ENCODE measurements at places on chromosomes 5 and 9.

DNA sequence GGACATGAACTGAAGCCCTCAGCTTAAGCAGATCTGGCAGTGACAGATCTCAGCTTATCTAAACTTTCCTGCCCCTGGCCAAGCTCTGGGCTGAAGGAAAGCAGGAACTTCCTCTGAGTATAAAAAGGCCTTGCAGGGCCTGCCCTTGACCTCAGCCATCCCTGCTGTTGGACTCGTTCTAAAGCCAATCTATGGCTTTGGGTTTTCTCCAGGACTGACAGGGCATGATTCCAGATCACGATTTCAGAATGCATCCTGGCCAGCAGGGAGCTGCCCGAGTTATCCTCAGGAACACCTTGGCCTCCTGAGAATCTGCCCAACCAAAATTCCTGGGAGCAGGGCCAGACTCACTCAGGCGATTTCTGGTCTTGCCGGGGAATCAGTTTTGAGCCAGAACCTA lies 502.7 kb downstream of the TLE4 start:
- DNase-seq = no peak

DNA sequence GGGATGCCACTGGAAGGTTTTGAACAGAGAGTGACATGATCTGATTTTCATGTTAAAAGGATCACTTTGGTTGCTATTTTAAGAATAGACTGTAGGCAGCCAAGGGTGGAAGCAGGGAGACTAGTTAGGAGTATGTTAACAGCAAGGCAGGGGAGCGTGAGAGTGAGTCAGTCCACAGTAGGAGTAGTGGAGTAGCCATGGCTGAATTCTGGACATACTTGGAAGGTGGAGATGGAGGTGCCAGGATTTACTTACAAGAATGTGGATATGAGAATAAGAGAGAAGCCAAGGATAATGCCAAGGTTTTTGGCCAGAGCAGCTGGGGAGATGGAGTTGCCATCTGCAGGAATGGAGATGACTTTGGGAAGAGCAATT lies 118.8 kb downstream of the GALNT10 start:
- no peak for DNase-seq

GRCh38 chr9:105901514-105902109 lies 207.3 kb downstream of the TMEM38B start:
- peak; percentile 56 for DNase-seq

DNA sequence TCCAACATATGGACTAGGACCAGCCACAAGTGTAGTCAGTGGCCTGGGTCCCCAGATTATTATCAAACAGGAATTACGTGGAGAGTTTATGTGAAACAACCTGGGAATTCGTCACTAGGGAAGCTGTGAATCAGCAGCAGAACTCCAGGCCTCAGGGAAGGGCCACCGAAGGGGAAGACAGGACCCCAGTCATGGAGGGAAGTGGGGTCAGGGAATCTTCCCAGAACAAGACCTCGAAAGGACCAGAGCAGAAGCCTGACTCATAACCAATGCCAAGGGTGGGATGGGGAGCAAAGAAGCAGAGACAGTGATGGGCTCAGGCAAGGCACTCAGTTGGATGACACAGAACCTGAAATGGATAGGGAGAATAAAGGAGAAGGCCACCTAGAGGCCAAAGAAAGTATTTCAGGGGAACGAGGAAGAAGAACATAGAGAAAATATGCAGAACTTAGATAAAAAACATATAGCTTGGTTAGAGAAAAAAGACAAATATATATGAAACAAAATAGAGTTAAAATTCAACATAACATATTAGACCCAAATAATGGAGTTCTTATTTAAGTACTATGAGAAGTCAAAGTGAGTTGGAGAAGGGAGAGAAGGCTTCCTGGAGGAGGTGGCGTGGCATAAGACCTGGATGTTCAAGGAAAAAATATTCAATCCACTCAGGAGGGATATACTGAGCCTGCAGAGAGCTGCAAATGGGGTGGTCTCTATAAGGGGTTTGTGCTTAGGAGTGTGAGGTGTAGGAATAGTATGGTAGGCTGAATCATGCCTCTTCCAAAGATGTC lies 66.7 kb upstream of the CAST start:
- no peak for DNase-seq

- DNase-seq = no peak
Measured at GRCh38 chr5:69030358-69031062, 63.3 kb upstream of the SLC30A5 start.

- no peak for DNase-seq
Measured at GRCh38 chr5:168372356-168372946, 81.0 kb downstream of the WWC1 start.

DNA sequence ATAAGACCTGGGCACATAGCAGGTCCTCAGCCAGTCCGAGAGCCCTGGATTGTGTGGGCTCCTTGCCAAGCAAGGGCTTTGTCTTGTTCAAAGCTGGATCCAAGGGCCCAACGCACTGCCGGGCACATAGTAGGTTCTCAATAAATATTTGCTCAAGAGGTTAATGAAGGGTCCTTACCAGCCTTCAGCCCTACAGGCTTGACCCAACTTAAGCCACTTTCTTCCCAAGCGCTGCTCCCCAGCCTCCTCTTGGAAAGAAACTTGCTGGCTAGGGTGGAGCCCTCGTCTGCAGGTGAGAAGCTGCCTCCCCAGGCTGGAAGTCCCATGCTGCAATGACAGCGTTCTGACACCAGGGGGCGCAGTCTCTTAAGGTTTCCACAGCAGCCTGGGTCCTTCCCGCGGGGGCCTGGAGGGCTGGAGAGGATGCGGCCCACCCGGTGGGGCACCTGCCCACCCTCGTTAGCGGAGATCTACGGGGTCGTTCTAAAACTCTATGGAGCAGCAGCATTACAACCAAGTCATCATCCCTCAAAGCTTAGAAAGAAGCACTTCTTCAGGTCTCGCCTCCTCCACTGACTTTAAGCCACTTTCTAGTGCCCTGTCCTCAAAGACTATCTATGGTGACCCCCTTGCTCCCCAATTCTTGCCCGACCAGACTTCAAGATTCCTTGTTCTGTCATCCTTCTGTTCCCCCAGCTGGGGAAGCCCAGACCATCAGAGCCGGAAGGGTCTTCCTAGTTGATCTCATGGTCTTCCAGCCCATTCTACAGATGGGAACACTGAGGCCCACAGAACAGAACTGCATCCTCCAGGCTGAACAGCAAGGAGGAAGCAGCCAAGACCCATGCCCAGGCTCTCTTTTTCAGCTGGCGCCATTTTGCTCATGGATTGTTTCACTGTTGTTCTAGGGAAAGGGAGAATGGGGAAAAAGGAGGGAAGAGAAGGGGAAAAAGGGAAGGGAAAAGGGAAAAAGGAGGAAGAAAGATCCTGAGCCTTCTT lies 115.4 kb downstream of the LHX2 start:
- peak; percentile 75 for DNase-seq

DNA sequence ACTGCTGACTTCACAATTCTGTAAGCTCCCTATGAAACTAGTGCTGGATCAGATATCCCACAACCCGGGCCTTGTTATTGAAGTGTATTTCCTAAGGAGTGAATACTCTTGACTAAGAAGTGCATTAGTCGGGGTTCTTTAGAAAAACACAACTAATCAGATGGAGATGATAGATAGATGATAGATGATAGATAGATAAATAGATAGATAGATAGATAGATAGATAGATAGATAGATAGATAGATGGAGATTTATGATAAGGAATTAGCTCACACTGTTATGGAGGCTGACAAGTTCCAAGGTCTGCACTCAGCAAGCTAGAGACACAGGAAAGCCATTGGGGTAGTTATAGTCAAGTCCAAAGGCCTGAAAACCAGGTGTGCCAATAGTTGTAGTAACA lies 214.6 kb upstream of the COX7C start:
- no peak for DNase-seq

DNA sequence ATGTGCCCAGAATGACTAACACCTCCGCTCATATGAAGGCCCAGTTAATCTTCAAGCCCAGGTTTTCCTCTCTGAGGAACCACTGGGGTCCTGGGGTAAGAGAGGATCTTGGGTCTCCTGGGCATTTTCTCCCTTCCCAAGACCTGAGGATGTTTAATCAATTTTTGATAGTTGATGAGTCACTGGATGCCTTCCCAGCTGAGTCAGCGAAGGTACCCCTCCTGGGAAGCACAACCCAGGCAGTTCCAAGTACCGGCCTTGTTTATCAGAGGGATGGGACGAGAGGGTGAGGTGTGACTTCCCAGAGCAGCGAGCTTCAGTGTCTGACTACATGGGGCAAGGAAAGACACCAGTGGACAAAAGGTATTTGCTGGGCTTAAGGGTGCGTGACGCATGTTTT lies 119.6 kb upstream of the IL12B start:
- no peak for DNase-seq

DNA sequence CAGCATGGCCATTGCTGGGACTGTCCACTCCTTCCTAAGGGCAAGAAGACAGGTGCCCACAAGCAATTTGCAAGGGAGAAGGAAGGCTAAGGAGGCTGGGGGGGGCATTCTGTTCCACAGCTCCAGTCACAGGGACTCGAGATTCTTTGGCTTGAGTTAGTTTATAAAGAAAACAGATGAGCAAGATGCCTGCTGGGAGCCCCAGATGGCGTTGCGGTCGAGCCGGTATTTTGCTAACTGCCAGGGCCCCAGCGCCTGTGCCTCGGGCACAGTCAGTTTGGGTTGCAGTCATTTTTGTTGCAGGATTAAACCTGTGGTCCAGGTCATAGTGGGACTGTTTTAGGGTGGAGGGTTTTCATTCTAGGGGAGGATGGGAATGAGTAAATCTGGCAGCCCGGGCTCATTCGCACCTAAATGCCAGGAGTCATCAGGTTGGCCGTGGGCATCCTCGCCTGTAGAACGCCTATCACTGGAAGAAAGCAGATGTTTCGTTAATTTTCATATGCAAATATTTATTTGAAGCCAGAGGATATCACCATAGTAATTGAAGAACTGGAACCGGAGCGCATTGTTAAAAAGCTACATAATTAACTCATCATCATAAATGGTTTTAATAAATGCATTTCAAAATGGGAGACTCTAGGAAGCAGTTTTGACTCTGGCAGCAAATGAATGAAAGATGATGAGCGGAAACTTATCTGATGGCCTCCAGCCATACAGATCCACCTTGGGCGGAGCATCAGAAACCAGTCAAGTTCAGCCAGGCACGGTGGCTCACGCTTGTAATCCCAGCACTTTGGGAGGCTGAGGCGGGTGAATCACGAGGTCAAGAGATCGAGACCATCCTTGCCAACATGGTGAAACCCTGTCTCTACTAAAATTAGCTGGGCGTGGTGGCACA lies 87.1 kb upstream of the FCN2 start:
- no peak for DNase-seq

GRCh38 chr9:2872931-2873323 lies 29.0 kb upstream of the PUM3 start:
- DNase-seq = no peak

DNA sequence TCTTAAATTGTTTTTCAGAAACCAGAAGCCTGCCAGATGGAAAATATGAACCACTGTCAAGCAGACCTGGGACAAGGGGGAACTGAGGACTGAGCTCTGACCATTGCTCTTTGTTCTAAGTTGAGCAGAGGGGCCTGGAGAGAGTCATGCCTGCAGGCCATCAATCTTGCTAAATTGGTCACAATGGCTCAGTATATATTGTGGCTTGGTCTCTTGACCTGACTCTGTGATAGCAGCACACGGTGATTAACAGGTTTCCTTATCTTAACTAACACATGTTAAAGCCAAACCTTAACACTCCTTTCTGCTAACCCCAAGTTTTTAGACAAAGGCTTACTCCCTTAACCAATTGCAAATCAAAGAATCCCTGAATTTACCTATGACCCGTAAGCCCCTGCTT lies 1281.2 kb upstream of the NUDT12 start:
- no peak for DNase-seq

DNA sequence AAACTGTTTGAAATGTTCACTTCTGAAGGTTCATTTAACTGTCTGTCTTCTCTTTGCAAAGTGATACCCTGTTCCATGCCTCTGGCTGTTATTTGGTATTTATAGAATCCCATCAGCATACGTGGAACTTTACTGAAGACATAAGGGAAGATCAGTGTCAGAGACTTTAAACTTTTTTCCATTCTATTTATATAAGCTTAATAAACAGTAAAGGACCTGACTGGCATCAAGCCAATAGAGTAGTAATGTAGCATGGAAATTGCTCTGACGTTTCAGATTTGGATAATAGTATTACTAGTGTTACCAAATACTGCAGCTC lies 94.9 kb upstream of the MINAR2 start:
- DNase-seq = no peak

DNA sequence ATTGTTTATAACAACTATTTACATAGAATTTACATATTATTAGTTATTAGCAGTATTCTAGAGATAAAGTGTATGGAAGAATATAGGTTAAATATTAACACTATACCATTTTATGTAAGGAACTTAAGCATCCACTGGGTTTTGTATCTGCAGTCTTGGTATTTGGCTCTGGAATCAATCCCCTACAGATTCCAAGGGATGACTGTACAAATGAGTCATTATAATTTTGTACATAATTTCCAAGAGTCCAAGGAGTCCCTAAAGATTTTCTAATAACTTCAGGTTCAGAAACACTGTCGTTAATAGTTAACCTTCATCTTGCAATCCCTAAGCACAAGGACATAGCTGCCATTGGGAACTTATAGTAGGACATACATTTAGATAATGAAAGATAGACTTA lies 254.8 kb upstream of the PDE4D start:
- no peak for DNase-seq

GRCh38 chr9:136206602-136207275 lies 1.8 kb upstream of the LHX3 start:
- DNase-seq = no peak

DNA sequence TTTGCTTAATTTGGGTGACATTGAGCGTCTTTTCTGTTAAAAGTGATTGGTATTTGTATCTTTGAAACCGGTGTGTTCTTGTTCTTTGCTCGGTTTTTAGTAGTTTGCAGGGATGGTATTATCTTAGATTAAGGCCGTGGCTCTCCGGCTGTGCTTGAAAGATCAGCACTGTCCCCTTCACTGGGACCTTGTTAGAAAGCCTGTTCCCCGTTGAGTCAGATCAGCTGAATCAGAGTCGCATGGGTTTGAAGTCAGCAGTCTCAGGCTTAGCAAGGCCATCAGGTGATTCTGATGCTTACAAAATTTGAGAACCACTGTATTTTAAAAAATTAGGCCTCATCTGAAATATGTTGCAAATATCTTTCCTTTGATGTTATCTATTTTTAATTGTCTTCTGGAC lies 5.0 kb downstream of the DIRAS2 start:
- no peak for DNase-seq

DNA sequence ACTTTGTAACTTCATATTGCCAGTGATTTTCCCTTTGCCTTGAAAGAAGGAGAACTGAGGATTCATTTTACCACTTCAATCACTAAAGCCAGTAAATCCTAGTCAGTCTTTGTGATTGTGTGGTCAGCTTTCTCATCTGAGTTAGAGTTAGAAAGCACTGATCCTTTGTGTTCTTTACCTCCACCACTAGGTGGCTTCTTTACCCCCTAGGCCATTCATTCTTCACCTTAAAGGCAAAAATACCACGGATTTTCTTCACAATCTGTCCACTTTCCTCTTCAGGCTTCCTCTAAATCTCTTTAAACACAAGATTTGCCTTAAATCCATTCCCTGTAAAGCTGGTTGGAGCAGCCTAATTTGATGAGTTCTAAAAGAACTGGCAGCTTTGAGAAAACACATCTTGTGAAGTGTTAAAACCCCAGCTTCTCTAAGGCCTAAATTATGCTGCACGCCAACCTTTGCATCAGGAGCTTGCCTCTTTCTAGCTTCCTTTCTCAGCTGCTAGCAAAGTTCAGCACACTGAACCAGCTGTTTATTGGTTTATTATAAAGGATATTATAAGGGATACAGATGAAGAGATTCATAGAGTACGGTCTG lies 20.4 kb downstream of the BDP1 start:
- peak; percentile 11 for DNase-seq

- peak; percentile 44 for DNase-seq
Measured at GRCh38 chr9:120730654-120731514, 16.6 kb upstream of the MEGF9 start.

GRCh38 chr5:149434162-149435014 lies 55.3 kb upstream of the IL17B start:
- DNase-seq = peak; percentile 63
